ENCODE measurements at places on chromosomes 4 and X. TPM values are rescaled to one million over a fixed set of nuclear protein-coding genes. Genes with fewer than 3 reads are reported as not detected.

NXF2B gene
- not detected for total RNA-seq

EMCN gene
- 39.6 TPM for total RNA-seq

SERPINA7 gene
- total RNA-seq: not detected

SYP gene
- 1.5 TPM for total RNA-seq

ARHGAP10 gene
- 69.2 TPM for total RNA-seq

FOXR2 gene
- total RNA-seq: not detected

AKAP14 gene
- not detected for total RNA-seq

TLR3 gene
- 6.3 TPM for total RNA-seq

CNKSR2 gene
- 0.55 TPM for total RNA-seq
